ENCODE measurements at places on chromosomes 1 and 21.
A peak's percentile ranks its signal among the peaks of the same experiment; 100 is the strongest.

GRCh38 chr1:55987491-55988249, 591.7 kb downstream of the PLPP3 start:
- no peak for DNase-seq

GRCh38 chr21:29022166-29022565, 2.3 kb upstream of the USP16 start:
- no peak for DNase-seq

DNA sequence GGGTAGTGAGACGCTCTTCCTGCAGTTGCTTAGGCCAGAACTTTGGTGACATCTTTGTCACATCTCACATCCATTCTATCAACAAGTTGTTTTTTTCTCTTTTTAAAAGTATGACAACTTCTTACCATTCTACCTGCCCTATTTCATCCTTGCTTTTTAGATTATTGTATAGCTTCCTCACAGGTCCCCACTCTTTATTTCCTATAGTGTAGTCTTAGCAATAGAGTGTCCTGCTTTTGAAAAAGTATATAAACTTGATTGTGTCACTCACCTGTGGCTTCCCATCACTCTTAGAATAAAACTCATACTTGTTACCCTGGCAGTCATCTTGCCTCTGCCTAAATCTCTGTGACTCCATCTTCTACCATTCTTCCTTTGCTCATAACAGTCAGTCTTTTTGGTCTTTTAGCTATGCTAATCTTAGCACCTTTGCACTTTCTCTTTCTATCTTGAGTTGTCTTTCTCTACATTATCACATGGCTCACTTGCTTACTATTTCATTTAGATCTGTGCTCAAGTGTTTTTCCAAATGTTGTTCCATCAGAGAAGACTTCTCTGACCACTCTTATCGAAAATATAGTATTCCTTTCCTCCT, 9.5 kb downstream of the CDC73 start:
- no peak for DNase-seq

DNA sequence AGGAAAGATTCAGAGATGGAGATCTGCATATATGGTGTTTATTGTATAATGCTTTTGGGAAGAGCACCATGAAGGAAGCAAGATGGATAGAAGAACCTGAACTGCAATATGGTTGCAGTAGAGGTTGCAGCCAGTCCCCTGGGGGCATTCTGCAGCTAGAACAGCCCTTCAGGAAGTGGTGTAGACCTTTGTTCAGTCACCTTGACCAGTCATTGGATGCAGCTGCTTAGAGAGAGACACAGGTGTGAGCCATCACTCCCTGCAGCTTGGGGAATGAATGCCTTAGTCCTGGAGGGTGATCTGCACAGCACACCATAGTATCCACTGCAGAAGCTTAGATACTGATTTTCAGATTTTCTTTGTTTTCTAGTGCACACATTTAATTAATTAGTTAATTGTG, 42.3 kb downstream of the NEK7 start:
- DNase-seq = no peak

GRCh38 chr21:41779659-41780058, 12.8 kb upstream of the RIPK4 start:
- DNase-seq = no peak

- no peak for DNase-seq
These were observed 26.8 kb downstream of the GORAB start for GRCh38 chr1:170558731-170559130.

DNA sequence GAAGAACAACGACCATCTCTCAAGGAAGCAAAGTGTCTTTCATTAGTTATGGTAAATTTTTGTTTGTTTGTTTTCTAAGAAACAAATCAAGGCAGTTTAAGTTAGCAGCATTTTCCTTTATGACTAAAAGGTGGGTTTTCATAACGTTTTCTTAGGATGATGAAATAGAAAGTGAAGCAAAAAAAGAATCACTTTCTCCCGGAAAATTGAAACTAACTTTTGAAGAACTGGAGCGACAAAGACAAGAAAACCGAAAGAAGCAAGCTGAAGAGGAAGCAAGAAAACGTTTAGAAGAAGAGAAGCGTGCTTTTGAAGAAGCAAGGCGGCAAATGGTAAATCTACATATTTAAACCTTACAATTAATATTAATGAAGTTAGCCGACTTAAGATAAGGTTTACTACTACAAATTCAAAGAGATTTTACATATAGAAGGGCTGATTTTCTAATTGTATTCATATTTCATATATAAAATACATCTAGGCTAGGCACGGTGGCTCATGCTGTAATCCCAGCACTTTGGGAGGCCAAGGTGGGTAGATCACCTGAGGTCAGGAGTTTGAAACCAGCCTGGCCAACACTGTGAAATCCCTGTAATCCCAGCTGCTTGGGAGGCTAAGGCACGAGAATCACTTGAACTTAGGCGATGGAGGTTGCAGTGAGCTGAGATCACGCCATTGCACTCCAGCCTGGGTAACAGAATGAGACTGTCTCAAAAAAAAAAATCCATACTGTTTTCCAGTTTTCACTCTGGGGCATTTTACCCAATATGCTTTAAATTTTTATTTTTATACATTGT, 38.3 kb downstream of the NEXN start:
- no peak for DNase-seq

GRCh38 chr1:55448261-55448660, 233.1 kb upstream of the USP24 start:
- no peak for DNase-seq

DNA sequence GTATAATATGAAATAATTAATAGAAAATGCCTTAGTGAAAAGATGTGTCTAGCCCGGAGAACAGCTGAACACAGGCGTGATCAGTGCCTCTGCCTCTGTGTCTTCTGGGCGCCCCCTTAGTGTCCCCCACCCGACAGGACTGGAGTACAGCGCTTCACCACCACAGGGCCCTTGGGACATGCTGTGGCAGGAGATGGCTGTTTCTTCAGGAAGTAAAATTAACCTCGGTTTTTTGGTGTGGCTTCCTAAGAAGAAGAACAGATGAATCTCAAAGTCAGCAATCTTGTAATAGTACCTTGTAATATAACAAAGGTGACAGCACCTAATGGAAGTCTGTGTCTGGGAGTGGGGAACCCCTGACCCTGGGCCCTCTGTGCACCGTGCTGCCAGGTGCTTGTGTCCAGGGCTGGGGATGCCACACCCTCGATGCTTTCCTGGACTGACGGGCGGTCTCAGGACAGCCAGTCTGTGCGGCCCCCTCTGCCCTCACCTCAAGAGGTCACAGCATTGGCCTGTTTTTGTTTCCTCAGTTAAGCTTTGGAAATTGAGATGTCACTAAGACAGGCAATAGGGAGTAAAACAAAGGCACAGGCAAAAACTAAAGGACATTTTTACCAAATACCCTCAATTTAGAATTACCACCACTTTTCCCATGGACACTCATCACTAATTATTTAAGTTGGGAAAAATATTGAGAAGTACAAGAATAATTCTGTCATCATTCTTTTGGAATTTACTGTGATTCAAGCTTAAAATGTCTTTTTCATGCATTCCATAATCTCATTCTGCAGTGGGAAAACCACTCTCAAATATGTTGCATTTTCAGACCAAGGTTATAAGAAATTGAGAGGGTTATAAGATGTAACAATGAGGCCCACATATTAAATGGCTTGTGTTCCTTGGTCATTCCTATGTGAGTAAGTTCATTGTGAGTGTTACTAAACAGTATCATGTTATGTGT, 79.3 kb downstream of the ADARB1 start:
- DNase-seq = peak; percentile 68

- peak; percentile 80 for DNase-seq
These were observed 22.2 kb downstream of the RUNX1 start for GRCh38 chr21:35026617-35027562.

DNA sequence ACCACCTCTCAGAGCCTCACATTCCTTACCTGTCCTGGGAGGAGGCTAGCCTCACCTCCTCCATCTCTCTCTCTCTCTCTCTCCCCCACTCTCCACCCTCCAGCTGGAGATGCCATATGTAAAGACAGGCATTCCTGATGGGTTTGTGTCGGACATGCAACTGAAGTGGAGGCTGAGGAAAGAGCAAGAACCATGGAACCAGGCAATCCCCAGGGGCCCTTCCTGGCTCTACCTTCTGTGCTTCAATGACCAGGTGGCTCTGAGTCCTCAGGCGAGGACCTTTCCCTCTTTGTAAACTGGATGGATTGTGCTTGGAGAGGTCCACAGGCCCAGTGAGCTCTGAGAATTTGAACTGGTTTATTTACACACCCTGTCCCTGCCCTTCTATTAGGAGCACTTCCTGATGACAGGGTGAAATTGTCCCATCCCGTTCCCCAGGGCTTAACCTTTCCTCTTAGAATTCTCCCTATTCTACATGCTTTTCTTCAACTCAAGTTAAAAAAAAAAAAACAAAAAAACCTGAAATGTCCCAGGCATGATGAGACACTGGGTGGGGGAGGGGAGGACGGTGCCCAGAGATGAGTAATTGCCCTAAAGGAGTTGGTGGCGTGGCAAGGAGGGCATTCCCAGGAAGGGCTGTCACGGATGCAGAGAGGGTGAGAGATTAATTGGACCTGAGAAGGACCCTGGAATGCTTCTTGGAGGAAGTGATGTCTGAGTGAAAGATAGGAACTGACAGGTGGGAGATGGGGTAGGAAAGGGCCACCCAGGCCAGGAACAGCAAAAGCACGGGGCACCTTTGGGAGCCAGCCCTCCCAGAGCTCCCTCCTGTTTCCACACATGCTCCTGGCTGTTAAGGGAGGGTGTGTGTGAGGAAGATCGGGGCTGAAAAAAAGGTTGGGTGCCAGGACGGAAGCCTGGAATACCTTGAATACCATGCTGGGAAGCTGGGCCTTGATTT, 50.2 kb upstream of the WASF2 start:
- DNase-seq = no peak

GRCh38 chr1:180936110-180937011, 23.7 kb downstream of the KIAA1614 start:
- no peak for DNase-seq

DNA sequence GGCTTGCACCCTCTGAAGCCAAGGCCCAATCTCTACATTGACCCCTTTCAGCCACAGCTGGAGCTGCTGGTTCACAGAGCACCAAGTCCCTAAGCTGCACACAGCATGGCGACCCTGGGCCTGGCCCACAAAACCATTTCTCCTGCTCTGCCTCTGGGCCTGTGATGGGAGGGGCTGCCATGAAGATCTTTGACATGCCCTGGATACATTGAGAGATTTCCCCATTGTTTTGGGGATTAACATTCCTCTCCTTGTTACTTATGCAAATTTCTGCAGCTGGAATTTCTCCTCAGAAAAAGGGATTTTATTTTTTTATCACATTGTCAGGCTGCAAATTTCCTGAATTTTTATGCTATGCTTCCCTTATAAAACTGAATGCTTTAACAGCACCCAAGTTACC, 235.8 kb downstream of the COL11A1 start:
- DNase-seq = no peak

- DNase-seq = no peak
These were observed 106.0 kb downstream of the PCNX2 start for GRCh38 chr1:233189526-233189925.

DNA sequence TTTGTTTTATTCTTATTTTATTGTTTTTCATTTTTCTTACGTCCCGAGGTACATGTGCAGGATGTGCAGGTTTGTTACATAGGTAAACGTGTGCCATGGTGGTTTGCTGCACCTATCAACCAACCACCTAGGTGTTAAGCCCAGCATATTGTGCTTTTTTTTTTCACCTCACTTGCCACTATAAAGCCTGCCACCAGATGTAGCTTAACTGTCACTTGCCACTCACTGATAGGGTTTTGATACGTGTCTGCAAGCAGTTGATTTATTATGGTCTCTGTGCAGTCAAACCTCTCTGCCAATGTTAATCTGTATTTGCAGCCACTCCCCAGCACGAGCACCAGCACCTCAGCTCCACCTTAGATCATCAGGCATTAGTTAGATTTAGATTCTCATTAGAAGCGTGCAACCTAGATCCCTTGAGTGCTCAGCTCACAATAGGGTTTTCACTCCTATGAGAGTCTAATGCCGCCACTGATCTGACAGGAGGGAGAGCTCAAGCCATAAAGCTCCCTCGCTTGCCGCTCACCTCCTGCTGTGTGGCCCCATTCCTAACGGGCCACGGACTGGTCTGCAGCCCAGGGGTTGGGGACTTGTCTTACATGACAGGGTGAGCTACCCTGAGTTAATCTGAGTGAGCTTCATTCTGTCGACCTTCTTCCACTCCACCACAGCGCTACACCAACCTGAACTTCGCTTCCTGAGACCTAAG, 17.9 kb upstream of the ABCG1 start:
- no peak for DNase-seq

- peak; percentile 56 for DNase-seq
These were observed 146.0 kb upstream of the JUN start for GRCh38 chr1:58929671-58930325.

- no peak for DNase-seq
These were observed 115.9 kb upstream of the JUN start for GRCh38 chr1:58899587-58900271.

DNA sequence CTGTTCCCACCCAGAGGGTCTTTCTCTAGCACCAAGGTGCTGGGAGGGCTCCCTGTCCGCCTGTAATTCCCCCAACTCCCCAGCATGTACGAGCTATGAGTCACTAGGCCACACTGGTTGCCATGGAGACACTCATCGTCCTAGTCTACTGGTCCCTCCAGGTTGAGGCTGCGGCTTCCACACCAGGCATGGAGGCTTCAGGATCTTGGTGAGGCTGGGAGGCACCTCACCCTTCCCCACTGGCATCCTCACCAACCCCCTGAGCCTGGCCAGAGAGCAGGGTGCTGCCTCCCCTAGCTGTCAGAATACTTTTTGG, 75.6 kb upstream of the KAZN start:
- peak; percentile 85 for DNase-seq

DNA sequence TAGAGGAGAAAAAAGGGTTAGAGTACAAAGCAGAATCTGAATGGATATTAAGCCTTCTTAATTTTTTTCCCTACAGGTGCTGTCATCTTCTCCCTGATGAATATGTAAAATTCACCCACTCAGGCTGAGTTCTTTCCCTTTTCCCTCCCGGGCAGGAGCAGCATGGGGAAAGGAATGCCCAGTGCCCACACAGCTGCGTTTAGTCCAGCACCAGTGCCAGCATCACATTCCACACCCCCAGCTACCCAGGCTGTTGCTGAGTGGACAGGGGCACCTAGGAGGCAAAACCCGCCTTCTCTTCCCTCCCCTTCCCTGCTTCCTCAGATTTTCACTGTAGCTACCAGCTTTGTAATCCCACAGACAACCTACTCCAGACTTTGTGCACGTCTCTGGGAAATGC, 3.4 kb upstream of the CADM3 start:
- no peak for DNase-seq

GRCh38 chr1:89608319-89608983, 24.5 kb upstream of the LRRC8C start:
- no peak for DNase-seq

DNA sequence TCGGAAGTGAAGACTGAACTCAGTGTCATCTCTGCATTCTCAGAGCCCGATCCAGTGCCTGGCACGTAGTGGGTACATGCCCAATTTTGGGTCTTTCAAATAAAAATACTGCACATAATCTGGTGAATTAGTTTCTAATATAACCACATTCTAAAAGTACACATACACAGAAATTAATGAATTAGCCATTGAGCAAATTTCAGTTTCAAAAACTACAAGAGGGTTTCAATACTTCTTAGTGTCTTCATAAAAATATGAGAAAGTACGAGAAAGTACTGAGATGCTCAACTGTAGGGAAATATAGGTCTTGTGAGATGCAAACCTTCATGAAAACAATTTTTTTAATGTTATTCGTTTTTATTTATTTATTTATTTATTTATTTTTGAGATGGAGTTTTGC, 86.9 kb downstream of the SMYD2 start:
- no peak for DNase-seq
